AG10803 (cell line): ENCODE measurements at places on chromosomes 13 and 19.
A peak's percentile ranks its signal among the peaks of the same experiment; 100 is the strongest.

DNA sequence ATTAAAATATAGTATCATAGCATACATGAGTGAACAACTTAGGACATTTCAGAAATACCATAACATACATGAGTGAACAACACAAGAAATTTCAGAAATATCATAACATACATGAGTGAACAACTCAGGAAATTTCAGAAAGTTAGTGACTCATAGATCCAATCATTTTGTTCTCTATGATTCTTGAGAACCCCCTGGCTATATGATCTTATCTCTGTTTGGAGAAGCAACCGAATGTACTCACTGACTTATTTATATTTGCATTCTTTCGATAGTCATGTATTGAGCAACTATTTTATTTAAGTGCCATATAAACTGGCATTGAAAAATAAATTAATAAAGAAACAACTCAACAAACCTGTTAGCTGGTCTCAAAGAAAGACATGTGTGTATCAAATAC, 251.1 kb downstream of the EFNB2 start:
- no peak for DNase-seq

DNA sequence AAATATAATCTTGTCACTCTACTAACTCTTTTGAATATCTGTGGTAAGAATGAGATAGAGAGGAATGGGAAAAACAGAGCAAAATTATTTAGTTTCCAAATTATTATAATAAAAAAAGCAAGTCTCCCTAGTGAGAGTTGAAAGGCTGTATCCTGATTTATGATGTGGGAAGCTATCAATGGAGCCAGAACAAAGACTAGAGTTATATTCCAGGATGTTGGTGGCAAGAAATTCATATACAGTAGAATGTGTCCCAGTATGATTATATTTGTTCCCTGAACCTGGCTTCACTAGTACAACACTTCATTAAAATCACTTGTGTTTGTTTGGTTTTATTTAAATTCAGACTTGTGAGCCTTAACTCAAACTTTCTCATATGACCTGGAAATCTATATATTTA, 630.3 kb downstream of the GPC5 start:
- DNase-seq: no peak

- no peak for DNase-seq
Measured at GRCh38 chr13:47865883-47866282, 135.2 kb downstream of the SUCLA2 start.

DNA sequence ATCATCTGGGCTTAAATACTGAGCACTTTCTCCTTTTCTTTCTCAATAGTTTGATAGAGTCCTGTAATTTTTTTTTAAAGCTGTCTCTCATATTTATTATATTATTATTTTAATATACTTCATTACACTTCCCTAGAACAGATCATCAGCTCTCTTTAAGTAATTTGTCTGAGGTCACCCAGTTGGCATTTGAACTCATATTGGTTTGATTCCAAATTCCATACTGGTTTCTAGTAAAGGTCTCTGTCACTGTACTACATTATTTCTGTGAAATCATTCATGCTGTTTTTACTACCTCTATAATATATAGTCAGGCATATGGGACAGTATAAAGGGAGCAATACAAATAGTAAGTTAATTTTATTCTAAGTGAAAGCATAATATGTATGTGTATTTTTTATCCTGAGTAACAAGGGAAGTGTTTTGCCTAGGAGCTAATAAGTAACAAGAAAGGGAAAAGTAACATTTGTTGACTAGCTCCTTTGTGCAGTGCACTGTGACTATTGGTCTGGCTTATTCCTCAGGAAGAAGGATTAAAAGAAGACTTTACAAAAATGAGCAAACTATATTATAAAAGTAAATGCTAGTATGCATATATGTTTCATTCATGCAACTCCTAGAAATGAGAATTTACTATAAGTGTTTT, 14.3 kb downstream of the LPAR6 start:
- peak; percentile 36 for DNase-seq

GRCh38 chr19:23475477-23475876, 80.2 kb upstream of the ZNF91 start:
- no peak for DNase-seq

DNA sequence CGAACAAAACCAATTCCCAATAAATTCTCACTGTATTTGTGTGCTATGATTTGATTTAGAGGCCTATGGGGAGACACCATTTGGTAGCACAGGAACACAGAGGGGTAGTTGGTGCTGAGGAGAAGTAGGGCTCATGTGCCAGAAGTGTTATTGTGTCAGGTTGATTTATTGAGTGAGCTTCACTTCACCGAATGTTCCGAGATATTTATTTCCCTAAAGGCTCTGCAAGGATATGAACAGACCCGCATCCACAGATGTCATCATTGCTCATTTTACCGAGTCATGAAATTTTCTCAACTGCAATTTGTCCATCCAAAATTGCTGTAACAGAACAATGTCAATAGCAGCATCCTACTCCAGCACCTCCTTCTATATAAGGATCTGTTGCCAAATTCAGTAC, 69.5 kb downstream of the DACH1 start:
- DNase-seq: no peak

DNA sequence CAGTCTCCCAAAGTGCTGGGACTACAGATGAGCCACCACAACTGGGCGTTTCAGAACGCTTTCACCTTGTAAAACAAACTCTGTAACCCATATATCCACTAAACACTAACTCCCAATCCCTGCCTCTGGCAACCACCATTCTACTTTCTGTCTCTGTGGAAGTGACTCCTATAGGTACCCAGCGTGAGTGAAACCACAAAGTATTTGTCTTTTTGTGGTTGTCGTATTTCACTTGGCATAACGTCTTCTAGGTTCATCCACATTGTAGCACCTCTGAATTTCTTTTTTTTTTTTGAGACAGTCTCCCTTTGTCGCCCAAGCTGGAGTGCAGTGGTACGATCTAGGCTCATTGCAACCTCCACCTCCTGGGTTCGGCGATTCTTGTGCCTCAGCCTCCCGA, 44.8 kb downstream of the BRD4 start:
- no peak for DNase-seq

DNA sequence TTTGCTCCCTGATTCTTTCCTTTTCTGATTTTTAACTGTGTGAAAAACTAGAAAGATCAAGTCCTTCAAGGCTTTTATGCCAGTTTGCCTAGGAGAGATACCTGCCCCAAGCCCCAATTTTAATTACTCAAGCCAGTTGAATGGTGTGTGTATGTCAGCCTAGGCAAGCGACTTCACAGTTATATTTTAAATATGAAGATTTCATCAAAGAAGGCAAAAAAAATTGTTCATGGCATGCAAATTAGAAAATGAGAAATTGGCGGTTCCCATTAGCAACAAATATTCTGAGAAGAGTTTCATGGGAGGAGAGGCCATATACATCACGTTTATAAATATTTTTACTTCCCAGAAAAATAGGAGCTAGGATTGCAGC, 167.6 kb downstream of the SLC7A1 start:
- no peak for DNase-seq

- no peak for DNase-seq
Measured at GRCh38 chr13:85266771-85267170, 532.4 kb downstream of the SLITRK6 start.

DNA sequence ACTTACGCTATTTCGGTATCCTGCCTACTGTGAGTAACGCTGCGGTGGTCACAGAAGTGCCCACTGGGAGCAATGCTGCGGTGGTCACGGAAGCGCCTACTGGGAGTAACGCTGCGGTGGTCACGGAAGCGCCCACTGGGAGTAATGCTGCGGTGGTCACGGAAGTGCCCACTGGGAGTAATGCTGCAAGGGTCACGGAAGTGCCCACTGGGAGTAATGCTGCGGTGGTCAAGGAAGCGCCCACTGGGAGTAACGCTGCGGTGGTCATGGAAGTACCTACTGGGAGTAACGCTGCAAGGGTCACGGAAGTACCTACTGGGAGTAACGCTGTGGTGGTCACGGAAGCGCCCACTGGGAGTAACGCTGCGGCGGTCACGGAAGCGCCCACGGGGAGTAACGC, 52.1 kb upstream of the SOX1 start:
- no peak for DNase-seq

DNA sequence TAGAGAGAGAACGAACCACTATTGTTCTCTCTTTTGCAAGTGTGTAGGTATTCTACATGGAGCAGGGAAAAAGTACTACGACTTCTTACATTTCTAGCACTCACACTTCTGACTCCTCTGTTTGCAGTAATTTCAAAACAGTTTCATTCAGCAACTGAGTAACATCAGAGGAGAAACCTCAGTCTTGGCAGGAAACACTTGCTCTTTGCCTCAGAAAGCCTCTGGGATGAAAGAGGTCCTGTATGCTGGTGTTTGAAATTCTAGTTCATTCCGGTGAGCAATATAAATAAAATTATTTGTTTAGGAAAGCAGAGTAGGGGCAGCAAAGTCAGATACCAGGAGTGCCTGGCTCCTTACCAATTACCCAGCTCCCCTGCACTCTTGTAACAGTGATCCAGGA, 595.5 kb downstream of the TBC1D4 start:
- DNase-seq: peak; percentile 42

GRCh38 chr13:63696055-63696454, 2280.4 kb upstream of the PCDH20 start:
- DNase-seq: no peak

- peak; percentile 41 for DNase-seq
Measured at GRCh38 chr13:24233351-24233901, 72.9 kb downstream of the SPATA13 start.

DNA sequence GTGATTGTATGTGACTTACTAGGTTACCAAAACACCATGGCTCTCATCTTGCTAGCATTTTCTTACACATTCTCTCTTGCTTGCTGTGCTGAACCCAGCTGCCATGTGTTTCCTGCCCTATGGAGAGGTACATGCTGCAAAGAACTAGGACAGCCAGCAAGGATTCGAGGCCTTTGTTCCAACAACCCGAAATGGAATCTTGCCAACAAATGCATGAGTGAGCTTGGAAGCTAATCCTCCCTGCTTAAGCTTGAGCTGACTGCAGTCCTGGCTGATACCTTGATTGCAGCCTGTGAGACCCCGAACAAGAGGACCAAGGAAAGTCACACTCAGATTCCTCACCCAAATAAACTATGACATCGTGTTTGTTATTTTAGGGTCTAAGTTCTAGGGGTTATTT, 651.2 kb downstream of the SLITRK6 start:
- DNase-seq: no peak
